Activated CD4-positive, alpha-beta T cell treated with anti-CD3 and anti-CD28 coated beads, Interleukin-2, Interleukin-4, amounts not matched to agents 100 ng/mL and 50 ng/mL, durations not matched to agents 16 hours and 8 hours (primary cell): ENCODE measurements at places on chromosomes 2 and 18.

DNA sequence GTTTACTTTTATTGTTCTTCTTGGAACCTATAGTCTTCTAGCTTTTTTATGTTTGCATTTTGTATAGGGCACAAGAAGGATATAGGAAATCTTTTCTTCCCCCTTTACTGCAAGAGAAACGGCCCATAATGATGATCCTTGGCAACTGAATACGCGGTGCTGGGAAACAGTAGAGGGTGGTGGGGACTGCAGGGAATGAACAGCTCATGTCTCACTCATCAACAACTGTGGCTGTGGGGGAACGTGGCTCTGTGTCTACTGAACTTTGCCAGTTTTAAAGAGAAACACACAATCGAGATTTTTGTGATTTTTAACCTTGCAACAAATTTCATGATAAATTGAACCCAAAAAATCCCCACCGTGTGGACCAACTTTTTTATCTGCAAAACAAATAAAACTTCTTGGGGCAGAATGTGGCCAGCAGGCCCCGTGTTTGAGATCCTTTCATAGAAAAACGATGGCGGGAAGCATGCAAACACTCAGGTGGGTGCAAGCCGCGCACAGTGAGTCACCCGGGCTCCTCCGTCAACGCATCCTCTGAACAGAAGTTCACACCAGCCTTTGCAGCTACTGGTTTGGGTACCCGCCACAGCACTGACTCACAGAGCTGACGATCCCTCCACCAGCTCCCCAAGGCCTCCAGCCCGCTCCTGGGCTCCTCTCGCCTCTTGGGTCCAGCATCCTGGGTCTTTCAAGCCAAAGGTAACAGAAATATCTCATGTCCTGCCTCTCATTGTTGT, 149.3 kb downstream of the COL6A3 start:
- DNase-seq = no peak

DNA sequence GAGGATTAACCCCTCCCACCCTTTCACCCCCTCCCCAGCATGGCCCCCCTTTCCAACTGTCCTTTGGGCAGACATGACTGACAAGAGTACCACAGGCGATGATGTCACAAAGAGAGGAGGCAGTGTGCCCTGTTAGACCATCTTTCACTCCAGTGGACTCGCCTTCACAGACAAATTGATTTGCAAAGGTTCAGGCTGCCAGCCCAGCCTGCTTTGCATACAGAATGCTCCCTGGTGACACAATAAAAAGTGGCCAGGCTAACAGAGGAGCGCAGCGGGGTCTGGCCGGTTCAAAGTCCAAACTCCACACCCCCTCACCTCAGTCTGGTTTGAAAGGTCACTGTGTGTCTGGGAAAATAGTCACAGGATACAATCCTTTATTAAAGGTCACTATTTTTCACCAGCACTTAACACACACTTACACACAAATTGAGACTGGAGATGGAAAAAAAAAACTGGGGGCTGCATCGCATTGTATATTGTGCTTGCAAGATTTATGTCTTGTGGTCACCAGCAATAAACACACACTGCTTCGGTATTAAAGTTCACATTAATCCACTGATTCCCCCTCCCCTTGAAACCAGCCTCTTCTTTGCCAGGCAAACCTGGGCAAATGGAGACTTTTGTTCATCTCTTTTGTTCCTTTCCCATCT, 236.9 kb downstream of the BCL11A start:
- no peak for DNase-seq

DNA sequence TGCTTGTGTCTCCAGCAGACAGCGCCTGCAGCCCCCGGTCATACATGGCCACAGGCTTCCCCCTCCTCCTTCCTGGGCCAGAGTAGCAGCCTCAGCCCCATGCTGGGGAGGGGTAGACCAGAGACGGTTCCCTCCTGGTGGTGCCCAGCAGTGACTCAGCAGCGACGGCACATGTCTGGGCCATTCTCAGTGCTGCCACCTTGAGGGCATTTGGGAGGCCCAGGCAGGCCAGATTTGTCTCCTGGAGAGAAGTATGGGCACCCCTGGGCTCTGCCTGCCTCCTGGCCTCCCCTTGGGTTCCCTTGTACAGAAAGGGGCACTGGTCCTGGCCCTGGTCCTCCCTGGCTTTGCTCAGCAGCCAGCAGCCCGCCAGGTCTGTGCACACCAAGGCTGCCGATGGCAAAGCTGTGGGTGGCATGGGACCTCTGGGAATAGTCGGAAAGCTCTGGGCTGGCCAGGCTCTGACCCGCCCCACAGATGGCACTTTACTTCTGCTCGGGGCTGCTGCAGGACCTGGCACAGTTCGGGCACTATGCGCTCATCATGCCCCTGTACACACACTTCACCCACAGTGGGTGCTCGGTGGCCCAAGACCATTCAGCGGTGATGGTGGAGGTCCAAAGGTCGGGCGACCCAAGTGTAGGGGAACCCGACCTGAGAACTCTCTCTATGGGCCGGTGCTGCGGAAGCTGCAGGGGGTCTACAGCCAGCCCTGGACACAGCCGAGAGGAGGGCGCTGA, 11.4 kb upstream of the ALPI start:
- DNase-seq = peak; percentile 87

- DNase-seq = peak; percentile 27
These were observed 235.8 kb downstream of the TCF4 start for GRCh38 chr18:55351980-55352714.
